Stimulated activated CD8-positive, alpha-beta memory T cell treated with anti-CD3 and anti-CD28 coated beads, Interleukin-7, amount 100 ng/mL, for 1 hour (primary cell): ENCODE measurements at places on chromosomes 11 and 22.

DNA sequence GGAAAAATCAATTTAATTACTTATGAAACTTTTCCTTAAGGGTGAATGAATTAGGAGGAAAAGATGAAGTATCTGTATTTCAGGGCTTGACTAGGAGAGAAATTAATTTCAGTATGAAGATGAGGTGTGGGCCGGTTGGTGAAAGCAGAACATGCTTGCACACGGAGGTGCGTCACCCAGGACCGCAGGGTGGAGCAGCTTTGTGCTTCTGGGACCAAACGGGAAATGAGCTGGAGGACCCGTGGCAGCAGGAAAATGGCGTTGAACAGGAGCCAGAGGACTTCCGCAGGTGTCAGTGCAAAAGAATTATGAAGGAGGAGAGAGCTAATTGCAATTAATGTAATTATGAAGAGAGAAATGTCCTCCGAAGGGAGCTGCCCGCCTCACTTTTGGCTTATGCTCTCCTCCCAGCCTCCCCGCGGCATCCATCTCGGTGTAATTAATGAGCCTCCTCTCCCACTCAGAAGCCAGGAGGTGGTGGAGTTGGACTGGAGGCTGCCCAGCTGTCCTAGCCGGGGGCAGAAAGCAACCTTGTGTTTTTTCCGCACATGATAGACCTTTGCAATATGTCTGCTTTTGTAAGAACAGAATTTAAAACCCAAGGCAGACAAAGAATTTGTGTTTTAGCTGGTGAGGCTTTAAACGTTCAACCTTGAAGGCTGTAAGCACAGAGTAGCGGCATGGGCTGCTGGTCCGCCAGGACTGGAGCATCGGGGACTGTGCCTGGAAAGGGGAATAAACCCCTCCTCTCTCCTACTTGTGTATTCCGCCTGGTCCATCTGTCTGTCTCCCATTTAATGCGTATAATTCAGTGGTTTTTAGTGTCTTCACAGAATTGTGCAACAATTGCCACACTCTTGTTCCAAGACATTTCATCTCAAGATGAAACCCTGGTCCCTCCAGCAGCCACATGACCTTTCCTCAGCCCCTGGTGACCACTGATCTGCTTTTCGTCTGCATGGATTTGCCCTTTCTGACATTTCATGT lies 180.6 kb downstream of the TBC1D22A start:
- no peak for DNase-seq

- no peak for DNase-seq
Measured at GRCh38 chr11:24324211-24324610, 172.6 kb upstream of the LUZP2 start.

- no peak for DNase-seq
Measured at GRCh38 chr22:26825960-26826935, 168.9 kb downstream of the MIAT start.

DNA sequence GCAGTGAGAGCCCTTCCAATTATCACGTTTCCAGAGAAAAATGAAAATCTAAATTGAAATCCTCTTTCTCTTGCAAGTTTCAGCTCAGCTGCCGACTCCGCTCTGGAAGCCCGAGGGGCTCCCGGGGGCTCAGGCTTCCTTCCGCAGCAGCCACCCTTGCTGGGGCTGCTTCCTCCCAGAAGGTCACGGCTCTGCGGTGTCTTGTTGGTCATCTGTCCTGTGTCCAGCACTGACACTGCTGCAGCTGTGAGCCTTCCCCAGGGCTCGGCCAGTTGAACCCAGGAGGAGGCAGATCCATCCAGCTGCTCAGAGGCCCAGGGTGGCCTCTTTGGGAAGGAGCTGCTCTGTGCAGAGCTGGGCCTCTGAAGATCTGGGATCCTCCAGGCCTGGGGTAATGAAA lies 1337.2 kb downstream of the TBC1D22A start:
- no peak for DNase-seq

- no peak for DNase-seq
Measured at GRCh38 chr11:34970480-34970879, 54.1 kb downstream of the PDHX start.

- no peak for DNase-seq
Measured at GRCh38 chr11:62399172-62399877, 19.5 kb upstream of the SCGB1A1 start.
